Activated naive CD4-positive, alpha-beta T cell treated with anti-CD3 and anti-CD28 coated beads, Interleukin-2, amount 10 ng/mL, durations not matched to agents 7 days and 5 days (primary cell): ENCODE measurements at places on chromosomes 1 and 21.

- H3K27ac ChIP-seq: no peak overlapping the region
- DNase-seq: peak; percentile 68
- no peak overlapping the region for H3K4me3 ChIP-seq
- no peaks in the 10 kb centered on the region for H3K27me3 ChIP-seq
- peaks cover 6% of the 10 kb centered on the region for H3K4me1 ChIP-seq
Observed at GRCh38 chr1:214331827-214332423, 51.0 kb downstream of the SMYD2 start.

- H3K27ac ChIP-seq: no peak overlapping the region
- H3K4me3 ChIP-seq: no peak overlapping the region
Observed at GRCh38 chr1:214801191-214801590, 198.2 kb downstream of the CENPF start.

DNA sequence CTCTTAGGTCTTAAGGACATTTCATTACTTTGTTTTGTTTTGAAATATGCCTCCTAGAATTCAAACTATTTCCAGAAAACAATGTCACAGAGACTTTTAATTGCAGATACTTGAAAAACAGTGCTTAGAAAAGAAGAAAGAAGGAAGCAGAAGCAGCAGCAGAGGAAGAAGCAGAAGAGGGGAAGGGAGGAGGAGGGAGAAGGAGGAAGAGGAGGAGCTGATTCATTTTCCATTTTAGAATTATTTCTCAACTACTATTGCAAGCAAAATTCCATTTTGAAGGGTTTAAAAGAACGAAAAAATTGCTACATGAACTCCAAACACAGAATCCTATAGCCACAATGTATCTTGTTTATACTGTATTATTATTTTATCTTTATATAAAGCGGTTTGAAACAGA lies 13.9 kb downstream of the RC3H1 start:
- no peak overlapping the region for H3K4me3 ChIP-seq
- no peak overlapping the region for H3K27ac ChIP-seq
- peaks cover 16% of the 10 kb centered on the region for H3K4me1 ChIP-seq
- H3K27me3 ChIP-seq: no peaks in the 10 kb centered on the region

DNA sequence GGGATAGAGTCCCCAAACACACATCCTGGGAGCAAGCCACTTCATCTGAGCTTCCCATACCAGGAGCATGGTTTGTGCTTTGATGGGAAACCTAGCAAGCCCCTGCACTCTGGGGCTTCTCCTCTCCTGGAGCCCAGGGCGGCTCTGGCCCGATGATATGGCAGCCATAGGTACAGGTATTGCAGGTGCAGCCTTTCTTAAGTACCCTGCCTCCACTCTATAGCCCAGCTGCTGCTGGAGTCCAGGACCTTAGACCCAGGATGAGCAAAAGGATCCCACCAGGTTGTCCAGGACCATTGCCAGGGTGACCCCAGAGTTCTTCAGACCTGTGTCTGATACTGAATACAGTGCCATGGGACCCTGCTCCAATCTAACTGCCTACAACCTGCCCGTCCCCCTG lies 4.2 kb downstream of the C1orf226 start:
- no peaks in the 10 kb centered on the region for H3K36me3 ChIP-seq
- H3K4me3 ChIP-seq: no peak overlapping the region
- DNase-seq: no peak

GRCh38 chr1:22606161-22606560 lies 30.3 kb upstream of the C1QA start:
- no peaks in the 10 kb centered on the region for H3K4me1 ChIP-seq
- no peaks in the 10 kb centered on the region for H3K36me3 ChIP-seq
- no peak for DNase-seq
- H3K27me3 ChIP-seq: peaks cover 42% of the 10 kb centered on the region

DNA sequence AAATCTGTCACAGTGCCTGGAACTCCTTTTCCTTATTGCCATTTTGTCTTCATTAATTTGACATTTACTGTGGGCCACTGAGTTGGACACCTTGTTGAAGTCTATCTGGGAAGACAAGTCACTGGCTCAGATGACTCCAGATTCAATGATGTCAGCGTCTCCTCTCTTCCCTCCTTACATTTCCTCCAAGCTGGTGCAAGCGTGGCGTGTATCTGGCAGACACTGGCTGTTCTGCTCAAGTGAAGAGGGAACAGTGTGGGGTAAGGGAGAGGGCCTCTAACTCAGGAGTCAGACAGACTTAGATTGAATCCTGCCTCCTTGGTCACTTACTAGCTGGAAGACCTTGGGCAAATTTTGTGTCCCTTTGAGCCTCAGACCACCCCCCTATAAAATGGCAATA lies 8.7 kb upstream of the ZNF691 start:
- H3K36me3 ChIP-seq: no peaks in the 10 kb centered on the region
- H3K4me3 ChIP-seq: no peak overlapping the region
- DNase-seq: no peak
- H3K27ac ChIP-seq: no peak overlapping the region
- no peaks in the 10 kb centered on the region for H3K27me3 ChIP-seq

DNA sequence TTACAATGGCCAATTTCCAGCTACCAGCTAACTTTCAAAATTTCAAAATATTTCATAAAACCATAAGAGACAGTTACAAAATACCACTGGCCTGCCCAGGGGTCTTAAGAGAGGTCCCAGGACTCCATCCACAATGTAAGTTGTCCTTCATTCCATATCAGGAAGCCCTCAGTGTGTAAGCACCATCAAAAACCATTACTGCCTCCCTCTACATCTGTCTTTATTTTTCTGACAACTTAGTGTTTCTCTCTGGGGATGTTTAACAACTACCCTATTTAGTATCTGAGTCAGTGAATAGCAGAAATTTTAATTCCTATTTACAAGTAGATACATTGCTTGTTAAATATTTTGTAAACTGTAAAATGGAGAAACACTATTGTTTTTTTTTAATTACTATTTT lies 339.3 kb upstream of the ADAMTS5 start:
- no peaks in the 10 kb centered on the region for H3K27me3 ChIP-seq
- H3K4me1 ChIP-seq: no peaks in the 10 kb centered on the region
- no peak overlapping the region for H3K4me3 ChIP-seq
- H3K36me3 ChIP-seq: no peaks in the 10 kb centered on the region
